ENCODE measurements at places on chromosomes 3 and 15.

GRCh38 chr3:18645619-18646018, 220.5 kb upstream of the SATB1 start:
- no peak for DNase-seq

GRCh38 chr15:65632780-65633375, 11.1 kb downstream of the SLC24A1 start:
- no peak for DNase-seq

DNA sequence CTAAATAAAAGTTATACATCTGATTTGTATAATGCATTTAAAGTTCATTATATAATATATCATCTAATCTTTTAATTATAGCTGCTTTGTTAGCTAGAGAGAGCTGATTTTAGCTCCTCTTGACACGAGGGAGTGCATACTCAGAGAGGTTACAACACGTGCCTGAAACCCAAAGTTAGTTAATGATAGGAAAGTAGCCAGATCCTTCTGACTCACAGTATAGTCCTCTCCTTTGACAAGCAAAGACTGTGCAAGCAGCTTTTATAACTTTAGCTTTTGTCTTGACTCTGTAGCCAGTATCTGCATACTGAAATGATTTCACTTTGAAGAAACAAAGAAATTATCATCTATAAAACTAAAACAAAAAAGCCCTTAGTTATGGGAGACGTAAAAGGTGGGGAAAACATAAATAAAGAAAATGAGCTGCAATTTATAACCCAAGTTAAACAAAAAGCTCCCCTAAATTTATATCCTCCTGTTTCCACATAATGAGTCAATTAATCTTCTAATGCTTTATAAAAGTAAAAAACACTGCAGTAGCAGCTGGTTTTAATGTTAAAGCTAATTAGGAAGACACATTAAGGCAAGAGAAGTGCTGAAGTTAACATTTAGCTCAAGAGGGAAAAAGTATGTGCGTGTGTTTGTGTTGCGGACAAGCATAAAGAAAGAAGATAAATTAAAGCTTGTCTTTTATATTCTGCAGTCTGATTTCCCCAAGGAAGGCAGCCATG, 13.1 kb downstream of the GABRR3 start:
- DNase-seq = no peak

GRCh38 chr3:152205097-152205593, 63.6 kb upstream of the MBNL1 start:
- no peak for DNase-seq

DNA sequence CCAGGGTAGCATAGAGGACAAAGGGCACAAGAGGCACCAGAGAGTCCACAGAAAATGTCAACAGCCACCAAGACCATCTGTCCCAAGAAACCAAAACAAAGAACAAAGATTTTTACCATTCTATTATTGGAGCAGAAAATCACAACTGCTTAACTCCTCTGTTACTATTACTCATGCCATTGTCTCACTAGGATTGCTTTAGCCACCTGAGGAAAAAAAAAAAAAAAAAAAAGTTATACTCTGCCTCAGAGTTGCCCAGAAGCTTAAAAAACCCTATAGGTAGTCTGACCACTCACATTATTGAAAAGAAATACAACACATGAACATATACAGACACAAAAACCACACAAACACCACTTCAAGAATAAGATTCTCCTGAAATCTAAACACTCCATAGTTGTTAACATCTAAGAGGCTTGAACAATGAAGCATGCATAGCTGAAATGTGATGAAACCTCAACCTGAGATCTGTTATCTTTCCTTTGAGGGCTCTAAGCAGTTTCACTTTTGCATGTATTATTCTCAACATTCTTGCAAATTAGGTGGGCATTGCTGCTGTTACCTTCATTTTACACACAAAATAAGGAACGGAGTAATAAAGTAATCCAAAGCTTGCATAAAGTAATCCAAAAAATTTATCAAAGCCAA, 85.4 kb downstream of the IGSF11 start:
- no peak for DNase-seq

DNA sequence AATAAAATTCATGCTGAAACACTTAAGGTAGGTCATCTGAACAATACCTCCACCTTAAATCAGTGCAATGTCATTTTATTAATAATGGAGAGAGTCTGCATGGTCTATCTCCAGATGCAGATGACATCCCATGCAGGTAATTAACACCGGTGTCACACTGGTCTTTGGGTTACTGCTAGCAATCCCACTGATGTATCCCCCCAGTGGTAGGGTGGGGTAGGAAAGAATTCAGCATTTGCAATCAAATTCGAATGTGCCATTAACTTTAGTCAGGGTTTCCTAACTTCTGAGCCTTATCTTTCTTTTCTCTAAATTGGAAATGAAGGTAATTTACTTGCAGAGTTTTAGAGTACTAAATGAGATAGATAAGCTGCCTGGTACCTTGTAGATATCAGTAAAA, 44.4 kb downstream of the KIF15 start:
- DNase-seq = no peak

GRCh38 chr3:42803414-42804105, 730 bp downstream of the HIGD1A start:
- peak; percentile 62 for DNase-seq

- DNase-seq = no peak
Measured at GRCh38 chr3:43004282-43004681, 25.2 kb downstream of the GASK1A start.
